Activated CD4-positive, alpha-beta T cell treated with anti-CD3 and anti-CD28 coated beads for 24 hours (primary cell): ENCODE measurements at places on chromosomes 3 and 15.

DNA sequence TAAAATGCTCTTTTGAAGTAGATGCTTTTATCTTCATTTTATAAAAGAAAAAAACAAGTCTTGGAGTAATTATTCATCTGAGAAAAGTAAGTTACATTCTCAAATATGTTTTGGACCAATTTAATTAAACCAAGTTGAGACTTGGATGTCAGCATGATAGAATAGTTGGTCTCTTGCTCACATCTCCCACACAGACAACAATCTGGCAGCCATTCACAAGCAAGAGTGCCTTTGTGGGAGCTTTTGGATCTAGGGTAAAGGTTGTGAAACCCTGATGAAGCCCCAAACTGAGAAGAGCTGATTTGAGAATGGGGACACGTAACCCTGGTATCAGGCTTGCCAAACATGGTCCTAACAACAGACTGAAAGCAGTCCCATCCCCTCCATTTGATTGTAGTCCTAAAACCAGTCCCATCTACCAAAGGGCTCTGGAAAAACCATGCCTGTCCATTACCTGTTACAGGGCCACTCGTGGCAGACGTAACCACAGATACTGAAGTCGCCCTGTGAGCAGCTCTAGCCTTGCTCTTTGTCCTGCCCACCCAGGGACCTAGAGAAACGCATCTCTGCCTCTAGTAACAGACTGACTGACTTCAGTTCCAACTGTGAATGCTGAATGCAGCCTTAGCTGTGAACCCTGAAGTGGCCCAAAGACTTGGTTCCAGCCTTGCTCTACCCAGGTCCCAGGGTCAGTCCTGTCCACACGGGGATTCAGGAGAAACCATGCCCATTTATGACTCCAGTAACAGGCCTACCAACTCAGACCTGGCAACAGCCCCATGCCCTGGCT is 145.5 kb upstream of the SYNPR start:
- no peak for DNase-seq

- DNase-seq: no peak
These were observed 901 bp upstream of the MANF start for GRCh38 chr3:51384055-51384725.

- DNase-seq: no peak
These were observed 72.1 kb upstream of the FNDC3B start for GRCh38 chr3:171967137-171967783.

- DNase-seq: no peak
These were observed 47.4 kb upstream of the UBE2E1 start for GRCh38 chr3:23758253-23758838.

GRCh38 chr15:75927601-75928000 is 23.9 kb downstream of the FBXO22 start:
- no peak for DNase-seq

DNA sequence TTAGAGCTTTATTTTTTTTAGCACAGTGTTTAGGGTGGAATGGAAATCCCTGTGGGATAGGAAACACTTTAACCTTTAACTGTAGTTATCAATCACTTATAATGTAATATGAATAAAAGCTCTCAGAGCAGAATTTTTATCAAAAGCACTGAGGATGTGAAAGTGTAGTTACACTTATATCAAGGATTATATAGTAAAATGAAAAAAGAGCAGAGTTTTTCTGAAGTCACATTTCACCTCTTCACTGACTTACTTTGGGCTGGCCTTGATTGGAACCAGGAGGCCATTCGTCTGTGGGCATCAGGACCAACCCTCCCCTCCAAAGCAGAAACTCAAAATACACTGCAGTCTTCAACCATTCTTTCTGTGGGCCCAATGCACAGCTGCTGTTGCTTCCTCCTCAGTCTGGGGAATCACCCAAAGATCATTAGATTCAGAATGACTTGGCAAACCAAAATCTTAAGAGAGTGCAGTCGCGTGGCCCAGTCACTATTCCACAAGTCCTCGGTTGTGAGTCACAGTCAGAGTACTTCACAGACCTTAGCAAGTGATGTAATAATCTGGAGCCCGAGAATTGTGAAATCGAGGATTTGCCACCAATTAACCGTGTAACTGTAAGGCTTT is 132.6 kb upstream of the COL8A1 start:
- no peak for DNase-seq
